Stimulated activated CD4-positive, alpha-beta T cell treated with anti-CD3 and anti-CD28 coated beads, Interleukin-12 subunit alpha, Interleukin-12 subunit beta, amount 100 ng/mL, for 4 hours (primary cell): ENCODE measurements at places on chromosomes 5 and 9.

DNA sequence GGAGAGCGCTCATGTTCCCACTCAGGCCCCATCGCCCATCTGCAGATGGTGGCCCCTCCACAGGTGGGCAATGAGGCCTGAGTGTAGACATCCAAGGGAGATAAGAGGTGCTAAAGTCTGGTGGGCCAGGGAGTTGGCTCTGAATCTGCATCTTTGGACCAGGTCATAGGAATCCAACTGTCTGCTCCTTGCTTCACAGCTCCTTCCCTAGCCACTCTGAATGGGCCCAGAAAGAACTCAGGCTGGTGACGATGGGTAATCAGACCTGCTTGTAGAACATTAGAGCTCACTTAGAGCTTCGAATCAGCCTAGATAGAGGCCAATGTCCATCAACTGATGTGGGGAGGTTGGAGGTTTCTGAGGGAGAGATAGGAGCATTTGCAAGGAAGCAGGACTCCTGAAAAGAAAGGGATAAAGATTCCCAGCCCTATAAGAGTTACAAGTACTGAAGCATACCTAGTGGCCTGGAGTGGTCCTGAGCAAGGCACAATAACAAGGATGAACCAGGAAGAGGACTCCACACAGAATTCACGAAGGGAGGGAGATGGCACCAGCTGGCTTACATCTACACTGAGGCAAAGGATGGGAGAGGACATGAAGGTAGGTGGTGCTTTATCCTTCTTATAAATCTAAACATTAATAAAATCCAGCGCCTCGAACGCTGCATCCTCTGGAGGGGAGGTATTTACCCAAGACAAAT lies 132.8 kb upstream of the ALDH1B1 start:
- DNase-seq = no peak

GRCh38 chr5:74122175-74122574 lies 496.2 kb downstream of the ARHGEF28 start:
- no peak for DNase-seq

DNA sequence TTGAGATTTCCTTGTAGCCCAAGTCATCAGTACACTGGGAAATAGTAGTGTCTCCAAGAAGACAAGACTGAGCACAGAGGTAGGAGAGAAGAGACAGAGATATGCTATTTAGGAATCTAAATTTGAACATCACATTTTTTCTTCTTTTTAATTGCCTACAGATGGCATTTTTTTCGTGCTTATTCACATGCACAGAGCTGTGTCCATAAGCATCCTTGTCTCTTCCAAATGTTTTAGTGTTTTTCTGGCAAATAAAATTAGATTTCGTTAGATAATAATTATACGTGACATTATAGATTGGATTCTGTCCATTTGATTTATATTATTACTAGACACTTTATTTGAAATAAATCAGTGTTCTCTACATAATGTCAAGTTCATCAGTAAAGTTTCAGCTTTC lies 80.9 kb downstream of the PRR16 start:
- DNase-seq = no peak

GRCh38 chr5:11148810-11149539 lies 387.9 kb upstream of the DAP start:
- no peak for DNase-seq

GRCh38 chr5:173498286-173498685 lies 118.2 kb downstream of the BOD1 start:
- DNase-seq = no peak

- DNase-seq = no peak
Measured at GRCh38 chr5:73282923-73283322, 109.9 kb downstream of the TMEM174 start.
